ENCODE measurements at places on chromosomes 16 and 17. TPM values are rescaled to one million over a fixed set of nuclear protein-coding genes. Genes with fewer than 3 reads are reported as not detected.

WNT9B gene
- 0.55 TPM for total RNA-seq

HAGH gene
- total RNA-seq: 144 TPM

TPSG1 gene
- not detected for total RNA-seq

- DNase-seq: no peak
These were observed 8.4 kb upstream of the PLK1 start for GRCh38 chr16:23670137-23670776.

GRCh38 chr16:67356396-67356795 is 29.8 kb downstream of the LRRC36 start:
- DNase-seq: no peak

- DNase-seq: no peak
These were observed 99.7 kb upstream of the RBL2 start for GRCh38 chr16:53334581-53334980.

- peak; percentile 78 for DNase-seq
These were observed 6.4 kb downstream of the C16orf86 start for GRCh38 chr16:67672739-67673662.

GRCh38 chr16:85652431-85653221 is 36.1 kb downstream of the GINS2 start:
- peak; percentile 62 for DNase-seq

DNA sequence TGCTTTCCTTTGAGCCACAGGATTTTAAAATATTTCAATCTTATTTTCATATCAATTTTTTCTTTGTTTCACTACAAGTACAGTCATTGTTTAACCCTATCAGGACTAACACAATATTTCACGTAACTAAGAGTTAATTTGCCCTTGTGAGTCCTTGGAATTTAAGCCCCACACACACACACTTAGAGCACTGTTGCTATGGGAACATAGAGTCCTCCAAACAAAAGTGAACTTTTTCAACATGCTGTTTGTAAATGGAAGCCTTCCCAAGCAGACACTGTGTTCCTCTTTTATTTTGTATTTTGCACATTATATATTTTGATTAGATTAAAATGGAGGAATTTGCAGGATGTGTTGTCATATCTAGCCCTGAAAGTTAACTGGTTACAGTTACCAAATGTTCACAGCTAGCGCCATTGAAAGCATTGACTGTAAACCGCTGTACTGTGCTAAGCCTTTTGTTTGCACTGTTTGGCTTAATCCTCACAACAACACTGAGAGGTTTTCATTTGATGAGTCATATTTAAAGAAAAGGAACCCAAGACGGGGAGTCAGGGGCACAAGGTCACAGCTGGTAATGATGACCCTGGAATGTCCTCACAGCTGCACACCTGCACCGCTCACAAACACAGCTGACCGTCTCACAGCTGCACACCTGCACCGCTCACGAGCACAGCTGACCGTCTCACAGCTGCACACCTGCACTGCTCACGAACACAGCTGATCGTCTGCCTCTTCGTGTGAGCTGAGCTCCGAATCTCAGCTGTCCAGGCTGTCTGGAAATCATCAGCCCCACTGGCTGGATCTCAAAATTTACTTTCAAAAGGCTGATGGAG is 6.3 kb downstream of the HSBP1 start:
- peak; percentile 37 for DNase-seq
